Activated naive CD4-positive, alpha-beta T cell treated with anti-CD3 and anti-CD28 coated beads, Interleukin-2, amount 10 ng/mL, durations not matched to agents 7 days and 5 days (primary cell): ENCODE measurements at places on chromosomes 3 and 15.
A peak's percentile ranks its signal among the peaks of the same experiment; 100 is the strongest.

DNA sequence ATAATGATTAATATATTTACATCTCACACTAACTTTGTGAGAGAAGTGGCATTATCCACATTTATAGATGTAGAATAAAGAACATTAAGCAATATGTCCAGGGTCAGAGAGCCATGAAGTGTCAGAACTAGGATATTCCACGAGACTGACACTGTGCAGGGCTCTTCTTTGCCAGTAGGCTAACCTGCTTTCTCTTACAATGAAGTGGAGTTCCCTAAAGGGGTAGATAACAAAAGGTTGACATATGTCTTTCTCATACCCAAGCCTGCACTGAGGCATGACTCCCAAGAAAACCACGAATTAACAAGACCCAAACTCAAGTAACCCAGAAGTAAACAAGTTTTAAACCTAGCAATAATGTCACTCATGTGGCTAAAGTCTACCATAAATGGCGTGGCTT is 191.5 kb upstream of the SLC2A2 start:
- H3K4me1 ChIP-seq = peaks cover 5% of the 10 kb centered on the region
- H3K36me3 ChIP-seq = peaks cover 9% of the 10 kb centered on the region
- no peak overlapping the region for H3K27ac ChIP-seq
- DNase-seq = no peak
- no peak overlapping the region for H3K4me3 ChIP-seq

DNA sequence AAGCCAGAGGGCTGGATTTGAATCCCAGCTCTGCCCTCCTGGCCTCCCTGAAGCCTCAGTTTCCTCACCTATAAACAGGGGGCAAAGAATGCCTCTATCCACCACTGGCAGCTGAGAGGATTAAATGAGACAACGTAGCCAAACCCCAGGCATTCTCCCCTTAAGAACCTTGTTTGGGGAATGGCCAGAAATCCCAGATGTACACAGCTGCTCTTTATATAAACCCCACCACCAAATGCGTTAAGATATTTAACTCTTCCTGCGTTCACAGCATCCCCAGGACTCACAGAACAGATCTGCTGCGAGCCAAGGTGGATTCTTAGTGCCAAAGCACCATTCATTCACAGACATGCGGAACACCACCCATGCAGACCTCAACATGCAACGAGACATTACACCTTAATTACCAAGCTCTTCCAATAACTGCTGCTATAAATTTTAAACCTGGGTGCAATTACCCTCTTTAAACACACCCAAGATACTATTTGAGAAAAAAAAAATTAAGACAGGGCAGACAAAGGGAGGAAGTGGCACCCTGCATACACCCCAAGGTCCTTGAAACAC is 5.2 kb downstream of the TLE3 start:
- DNase-seq = no peak
- H3K27me3 ChIP-seq = no peaks in the 10 kb centered on the region
- H3K4me1 ChIP-seq = peaks cover 57% of the 10 kb centered on the region
- peaks cover 62% of the 10 kb centered on the region for H3K36me3 ChIP-seq

GRCh38 chr3:169090559-169090958 is 573.0 kb downstream of the MECOM start:
- no peak overlapping the region for H3K4me3 ChIP-seq
- no peaks in the 10 kb centered on the region for H3K4me1 ChIP-seq
- no peaks in the 10 kb centered on the region for H3K36me3 ChIP-seq
- no peak overlapping the region for H3K27ac ChIP-seq

DNA sequence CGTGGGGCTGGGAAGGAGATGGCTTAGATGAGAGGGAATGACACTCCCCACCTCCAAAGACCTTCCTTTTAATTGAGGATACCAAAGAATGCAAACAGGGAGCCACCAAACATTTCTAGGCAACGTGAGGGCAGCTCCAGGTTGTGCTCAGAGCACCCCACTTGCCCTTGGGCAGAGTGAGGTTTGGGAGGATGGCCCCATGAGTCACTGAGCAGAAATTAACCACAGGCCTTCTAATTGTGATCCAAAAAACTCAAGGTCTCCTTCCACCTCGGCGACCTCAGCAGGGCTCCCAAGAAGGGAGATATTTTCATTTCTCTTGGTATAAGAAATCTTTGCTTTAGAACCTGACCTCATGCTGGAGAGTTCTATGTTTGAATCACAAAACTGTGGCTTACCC is 305.0 kb upstream of the TPM1 start:
- no peak overlapping the region for H3K27ac ChIP-seq
- H3K36me3 ChIP-seq = no peaks in the 10 kb centered on the region
- DNase-seq = no peak
- no peak overlapping the region for H3K4me3 ChIP-seq
- no peaks in the 10 kb centered on the region for H3K4me1 ChIP-seq

- peak overlapping the region; percentile 16 for H3K27ac ChIP-seq
- H3K4me3 ChIP-seq = no peak overlapping the region
- H3K4me1 ChIP-seq = peaks cover 19% of the 10 kb centered on the region
Measured at GRCh38 chr15:90497376-90497775, 32.3 kb upstream of the CRTC3 start.

DNA sequence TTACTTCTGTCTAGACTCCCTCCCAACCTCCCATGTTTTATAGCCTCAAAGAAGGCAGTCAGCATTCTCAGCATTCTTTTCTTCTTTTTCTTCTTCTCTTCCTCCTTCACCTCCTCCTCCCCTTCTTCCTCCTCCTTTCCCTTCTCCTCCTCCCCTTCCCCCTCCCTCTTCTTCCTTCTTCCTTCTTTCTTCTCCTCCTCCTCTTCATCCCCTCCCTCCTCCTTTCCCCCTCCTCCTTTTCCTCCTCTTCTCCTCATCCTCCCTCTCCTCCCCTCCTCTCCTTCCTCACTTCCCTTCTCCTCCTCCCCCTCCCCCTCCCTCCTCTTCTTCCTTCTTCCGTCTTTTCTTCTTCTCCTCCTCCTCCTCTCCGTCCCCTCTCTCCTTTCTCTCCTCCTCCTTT is 3.6 kb upstream of the LPCAT4 start:
- H3K4me3 ChIP-seq = no peak overlapping the region
- no peaks in the 10 kb centered on the region for H3K36me3 ChIP-seq
- no peaks in the 10 kb centered on the region for H3K27me3 ChIP-seq
- peaks cover 31% of the 10 kb centered on the region for H3K4me1 ChIP-seq
- no peak overlapping the region for H3K27ac ChIP-seq
- DNase-seq = no peak

- peak overlapping the region; percentile 97 for H3K27ac ChIP-seq
- H3K4me3 ChIP-seq = peak overlapping the region; percentile 95
- H3K4me1 ChIP-seq = peaks cover 53% of the 10 kb centered on the region
Measured at GRCh38 chr15:41773332-41773728, 954 bp upstream of the MAPKBP1 start.

- DNase-seq = no peak
- no peaks in the 10 kb centered on the region for H3K36me3 ChIP-seq
Measured at GRCh38 chr15:77837649-77838025, 204.9 kb upstream of the LINGO1 start.

GRCh38 chr3:49349348-49350114 is 8.6 kb downstream of the GPX1 start:
- H3K4me1 ChIP-seq = peaks cover 7% of the 10 kb centered on the region
- no peak for DNase-seq
- no peaks in the 10 kb centered on the region for H3K27me3 ChIP-seq
- no peak overlapping the region for H3K27ac ChIP-seq
- H3K36me3 ChIP-seq = peaks cover 5% of the 10 kb centered on the region

GRCh38 chr3:113277941-113278598 is 66.7 kb downstream of the BOC start:
- peaks cover 22% of the 10 kb centered on the region for H3K27me3 ChIP-seq
- H3K4me3 ChIP-seq = no peak overlapping the region
- no peaks in the 10 kb centered on the region for H3K36me3 ChIP-seq
